Aorta (tissue), 5 donors: ENCODE measurements at places on chromosomes 3 and 15. TPM values are rescaled to one million over a fixed set of nuclear protein-coding genes. Genes with fewer than 3 reads are reported as not detected.

Gene CYP8B1
- polyA plus RNA-seq = not detected

DNA sequence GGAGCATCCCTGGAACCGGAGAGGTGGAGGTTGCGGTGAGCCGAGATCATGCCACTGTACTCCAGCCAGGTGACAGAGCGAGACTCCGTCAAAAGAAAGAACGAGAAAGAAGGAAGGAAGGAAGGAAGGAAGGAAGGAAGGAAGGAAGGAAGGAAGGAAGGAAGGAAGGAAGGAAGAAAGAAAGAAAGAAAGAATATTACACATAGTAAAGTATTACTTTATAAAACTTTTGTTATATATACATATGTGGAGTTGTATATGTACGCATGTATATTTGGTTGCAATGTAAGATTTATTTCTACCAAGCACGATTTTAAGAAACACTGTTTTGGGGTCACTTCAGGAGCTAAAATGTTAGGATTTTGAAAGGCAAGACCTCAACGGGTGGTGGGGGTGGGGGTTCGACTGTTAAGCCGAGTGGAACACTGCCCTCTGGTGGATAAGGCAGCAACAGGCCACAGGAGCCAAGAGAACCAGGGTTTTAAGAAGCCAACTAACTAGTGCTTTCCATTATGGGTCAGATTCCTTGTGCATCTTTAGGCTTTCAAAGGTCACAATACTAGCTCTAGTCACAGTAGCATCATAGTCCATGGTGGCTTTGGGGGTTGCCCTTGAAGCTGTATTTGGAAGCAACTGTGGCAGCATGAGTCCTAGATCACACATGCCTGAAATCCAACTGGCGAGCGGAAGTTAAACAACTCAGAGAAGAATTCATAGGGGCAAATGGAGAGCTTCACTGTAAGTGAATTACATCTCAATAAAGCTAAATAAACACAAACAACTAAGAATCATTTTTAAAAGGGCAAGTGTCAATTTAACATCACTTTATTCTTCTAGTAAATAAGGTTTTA, 22.5 kb downstream of the GLB1 start:
- peak; percentile 63 for DNase-seq

DNA sequence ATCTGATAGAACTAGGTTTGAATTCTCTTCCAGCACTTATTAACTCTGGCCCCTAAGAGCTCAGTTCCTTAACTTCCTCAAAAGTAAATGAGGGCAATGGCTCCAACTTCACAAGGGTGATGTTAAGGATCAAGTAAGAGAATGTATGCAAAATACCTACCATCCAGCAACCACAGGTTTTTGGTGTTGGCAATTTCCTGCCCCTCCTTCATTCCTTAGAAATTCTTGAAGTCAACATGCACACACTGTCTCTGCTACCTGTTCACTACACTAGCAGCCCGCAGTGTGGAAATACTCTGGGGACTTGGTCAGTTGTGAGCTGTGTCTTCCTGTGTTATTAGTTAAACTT, 5.0 kb downstream of the ZBED2 start:
- DNase-seq = no peak

DNA sequence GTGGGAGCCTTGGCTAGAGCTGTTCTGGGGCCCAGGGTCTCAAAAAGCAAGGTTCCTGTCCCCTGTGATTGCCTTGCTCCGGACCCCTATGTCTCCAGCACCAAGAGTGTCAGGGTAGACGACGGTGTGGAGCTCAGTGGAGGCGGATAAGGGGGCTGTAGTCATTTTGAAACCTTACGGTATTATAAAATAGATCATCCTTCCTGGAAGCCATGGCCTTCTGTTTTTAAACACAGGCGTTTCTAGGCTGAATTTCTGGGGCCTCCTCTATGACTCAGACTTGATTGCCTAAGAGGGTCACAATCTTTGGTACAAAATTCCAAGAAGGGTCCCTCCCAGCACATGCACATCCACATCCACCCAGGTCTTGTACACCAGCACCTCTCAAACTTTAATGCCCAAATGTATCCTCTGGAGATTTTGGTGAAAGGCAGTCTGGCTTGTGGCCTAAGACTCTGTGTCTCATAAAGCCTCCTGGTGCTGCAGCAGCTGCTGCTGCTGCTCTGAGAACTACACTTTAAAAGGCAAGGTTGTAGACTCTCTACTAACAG, 70.5 kb upstream of the XCR1 start:
- no peak for DNase-seq

DNA sequence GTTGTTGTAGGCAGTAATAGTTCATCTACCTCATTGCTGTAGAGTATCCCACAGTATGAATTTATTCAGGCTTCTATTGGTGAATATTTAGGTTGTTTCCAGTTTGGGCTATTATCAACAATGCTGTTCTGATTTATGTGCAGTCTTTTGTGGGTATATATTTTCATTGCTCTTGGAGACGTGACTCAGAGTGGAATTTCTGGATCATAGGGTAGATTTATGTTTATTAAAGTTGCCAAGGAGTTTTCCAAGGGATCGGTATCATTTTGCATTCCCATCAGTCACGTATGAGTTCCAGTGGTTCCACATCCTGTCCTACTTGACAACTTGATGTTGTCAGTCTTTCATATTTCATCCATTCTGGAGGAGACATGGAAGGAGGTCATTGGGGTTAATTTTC, 8.4 kb upstream of the HRH1 start:
- no peak for DNase-seq
